ENCODE measurements at places on chromosomes 7 and 10. TPM values are rescaled to one million over a fixed set of nuclear protein-coding genes. Genes with fewer than 3 reads are reported as not detected.

WEE2 gene
- total RNA-seq = not detected

FOXL3 gene
- total RNA-seq = not detected

PRKCQ gene
- 4.2 TPM for total RNA-seq

SGPL1 gene
- total RNA-seq = 33.4 TPM

CNPY1 gene
- total RNA-seq = not detected

LIPJ gene
- not detected for total RNA-seq

CRHR2 gene
- not detected for total RNA-seq
